ENCODE measurements at places on chromosomes 4 and X. TPM values are rescaled to one million over a fixed set of nuclear protein-coding genes. Genes with fewer than 3 reads are reported as not detected.

DNA sequence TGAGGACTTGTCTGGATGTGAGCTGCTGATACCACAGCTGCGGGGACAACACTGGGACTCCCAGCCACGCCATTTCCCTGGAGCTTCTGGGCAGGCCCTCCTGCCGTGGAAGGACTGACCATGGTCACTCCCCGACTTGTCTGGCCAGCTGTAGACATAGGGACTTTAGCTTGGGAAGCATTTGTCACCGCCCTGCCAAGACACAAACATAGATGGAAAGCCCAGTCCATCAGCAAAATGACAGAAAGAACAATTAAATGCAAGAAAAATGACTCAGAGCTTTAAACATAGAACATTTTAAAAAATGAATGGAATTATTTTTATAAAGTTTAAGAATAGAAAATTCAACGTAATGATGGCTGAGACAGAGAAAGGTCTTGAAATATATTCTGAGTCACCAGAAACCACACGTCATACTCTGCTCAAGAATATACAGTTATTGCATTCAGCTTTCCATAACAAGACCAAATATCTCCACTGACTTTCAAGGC, 107.6 kb upstream of the CBR4 start:
- DNase-seq = no peak

GRCh38 chr4:8898419-8898818, 26.8 kb upstream of the HMX1 start:
- DNase-seq = no peak

SMIM31 gene
- not detected for total RNA-seq

GRCh38 chr4:83644677-83645659, 109.1 kb downstream of the GPAT3 start:
- DNase-seq = no peak

- no peak for DNase-seq
These were observed 556.3 kb downstream of the PPARGC1A start for GRCh38 chr4:23333556-23333945.

DNA sequence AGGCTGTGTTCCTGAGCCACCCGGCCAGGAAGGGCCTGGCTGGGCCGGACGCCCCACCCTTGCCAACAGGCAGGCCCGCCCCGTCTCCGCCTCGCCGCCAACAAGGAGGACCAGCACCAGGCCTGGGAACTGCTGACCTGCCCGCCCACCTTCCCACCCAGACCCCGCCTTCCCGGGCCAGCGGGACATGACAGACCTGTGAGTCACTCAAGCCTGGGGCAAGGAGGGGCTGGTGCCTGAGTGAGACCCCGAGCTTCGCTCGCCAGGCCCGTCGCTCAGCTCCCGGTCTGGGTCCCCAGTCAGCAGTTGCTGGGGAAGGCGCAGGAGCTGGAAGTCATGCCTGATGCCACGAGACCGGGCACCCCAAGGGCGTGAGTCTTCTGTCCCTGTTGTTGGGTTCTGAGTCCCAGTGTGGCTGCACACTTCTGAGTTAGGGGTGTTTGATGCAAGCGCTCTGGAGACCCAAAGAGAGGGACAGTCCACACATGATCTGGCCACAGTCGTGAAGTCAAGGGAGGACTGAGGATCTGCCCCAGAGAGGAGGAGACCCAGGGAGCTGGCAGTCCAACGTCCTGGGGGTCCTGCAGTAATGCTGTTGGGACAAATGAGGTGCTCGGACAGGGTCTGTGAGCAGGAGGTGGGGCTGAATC, at the start of gene DNASE1L1:
Gene DNASE1L1 (minus strand): TSS at position 33 of the 650 bp plus-strand sequence. CDS start 3,686 bp downstream, outside the sequence.
- peak; percentile 68 for DNase-seq

DNA sequence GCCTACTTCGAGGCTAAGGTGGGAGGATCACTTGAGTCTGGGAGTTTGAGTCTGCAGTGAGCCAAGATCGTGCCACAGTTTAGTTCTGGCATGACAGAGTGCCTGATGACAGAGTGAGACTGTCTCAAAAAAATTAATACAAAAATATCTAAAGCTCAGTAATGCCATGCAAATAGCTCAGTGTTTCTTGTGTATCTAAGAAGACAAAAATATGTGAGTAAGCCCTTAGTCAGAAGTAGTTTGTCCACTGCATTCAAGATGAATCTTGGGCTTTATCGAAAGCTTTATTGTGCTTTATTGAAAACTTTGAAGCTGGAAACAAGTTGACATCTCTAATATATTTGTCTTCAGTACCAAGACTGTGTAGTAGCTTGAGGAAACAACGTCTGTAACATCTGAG, 115.9 kb downstream of the GPAT3 start:
- no peak for DNase-seq

DNA sequence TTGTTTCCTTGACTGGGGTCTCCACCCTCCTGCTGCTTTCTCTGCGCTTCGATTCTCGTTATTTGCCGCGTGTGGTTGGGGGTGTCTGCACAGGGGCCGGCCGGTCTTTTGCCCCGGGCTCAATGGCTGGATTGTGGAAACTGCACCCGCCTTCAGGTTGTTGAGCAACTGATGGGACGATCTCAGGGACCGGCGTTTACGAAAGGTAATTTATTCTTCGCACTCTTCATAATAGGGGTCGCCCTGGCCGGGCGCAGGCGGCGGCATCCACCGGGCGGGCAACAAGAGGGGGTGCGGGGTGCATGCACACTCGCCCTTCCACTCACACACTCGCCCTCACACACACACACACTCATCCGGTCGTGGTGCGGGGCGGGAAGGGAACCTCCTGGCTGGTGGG, 1.4 kb downstream of the ADGRL3 start:
- DNase-seq = peak; percentile 38

EXOC1L gene
- 0.83 TPM for total RNA-seq

GRCh38 chr4:40550948-40551462, 78.7 kb downstream of the RBM47 start:
- no peak for DNase-seq

- DNase-seq = peak; percentile 50
These were observed 503.3 kb upstream of the FAM241A start for GRCh38 chr4:111641813-111642579.

All from glutamatergic neuron (in vitro differentiated cells).